ENCODE measurements at places on chromosomes 4 and X.

GRCh38 chr4:2745981-2746806, 9.9 kb downstream of the TNIP2 start:
- no peak for DNase-seq

DNA sequence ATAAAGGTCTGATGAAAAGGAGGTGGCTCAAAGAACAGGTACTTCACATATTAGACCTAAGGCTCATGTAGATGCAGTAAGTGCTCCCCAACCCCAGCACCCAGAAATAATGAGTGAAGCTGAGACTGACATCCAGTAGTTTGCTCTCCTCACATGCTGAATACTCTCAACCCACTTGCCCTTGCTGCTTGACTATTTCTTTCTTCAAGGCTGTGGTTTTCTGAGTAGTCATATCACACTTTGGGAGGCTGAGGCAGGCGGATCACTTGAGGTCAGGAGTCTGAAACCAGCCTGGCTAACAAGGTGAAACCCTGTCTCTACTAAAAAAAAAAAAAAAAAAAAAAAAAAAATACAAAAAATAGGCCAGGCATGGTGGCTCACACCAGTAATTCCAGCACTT, 51.5 kb upstream of the PRPS1 start:
- DNase-seq = no peak

GRCh38 chrX:10198254-10198653, 41.5 kb downstream of the CLCN4 start:
- no peak for DNase-seq

- no peak for DNase-seq
Measured at GRCh38 chr4:101756181-101756580, 34.3 kb upstream of the BANK1 start.

- DNase-seq = no peak
Measured at GRCh38 chr4:147799986-147800555, 68.2 kb downstream of the ARHGAP10 start.

DNA sequence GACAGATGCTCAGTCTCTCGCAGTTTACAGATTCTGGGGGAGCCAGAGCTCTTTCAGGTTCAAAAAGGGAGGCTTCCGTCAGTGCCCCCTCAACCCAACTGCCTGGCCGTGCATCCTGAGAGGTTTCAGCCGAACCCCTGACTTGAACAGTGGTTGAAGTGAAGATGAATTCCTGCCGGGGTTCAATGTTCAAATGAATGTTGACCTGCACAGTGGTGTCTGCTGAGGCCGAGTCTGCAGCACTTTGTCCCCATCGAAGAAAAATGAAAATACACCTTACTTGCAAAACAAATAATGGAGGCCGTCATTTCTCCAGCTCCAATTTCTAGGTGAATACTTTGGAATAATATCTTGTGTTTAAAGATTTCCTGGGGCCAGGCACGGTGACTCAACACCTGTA, 33.7 kb downstream of the GYG2 start:
- no peak for DNase-seq

DNA sequence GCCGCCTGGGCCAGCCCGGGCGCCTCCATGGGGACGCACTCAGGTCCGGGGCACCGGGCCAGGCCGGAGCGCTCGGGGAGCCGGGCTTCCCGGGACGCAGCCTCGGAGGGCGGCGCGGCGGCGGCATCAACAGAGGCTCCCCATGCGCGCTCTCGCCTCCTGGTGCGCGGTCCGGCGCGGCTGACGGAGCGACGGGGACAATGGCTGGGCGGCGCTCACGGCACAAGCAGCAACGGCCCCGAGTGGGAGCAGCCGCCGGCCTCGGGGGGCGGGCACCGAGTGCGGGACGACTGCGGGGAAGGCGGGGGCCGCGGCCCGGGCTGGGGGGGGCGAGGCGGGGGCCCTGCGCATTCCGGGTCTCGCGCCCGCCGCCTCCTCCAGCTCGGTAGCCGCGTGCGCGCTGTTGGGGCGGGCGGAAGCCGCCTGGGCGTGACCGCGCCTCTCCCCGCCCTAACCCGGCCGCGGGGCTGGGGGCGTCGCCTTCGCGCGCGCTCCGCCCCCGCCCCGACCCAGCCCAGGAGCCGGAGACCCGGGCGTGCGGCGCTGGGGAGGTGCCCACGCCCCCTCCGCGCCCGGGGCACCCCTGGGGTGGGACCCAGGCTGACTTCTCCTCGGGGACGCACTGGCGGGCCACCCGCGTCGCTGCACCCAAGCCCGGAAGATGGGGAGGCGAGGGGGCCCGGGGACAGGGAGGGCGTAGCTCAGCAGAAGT, at the start of gene PRKX:
Gene PRKX, minus strand, starts transcription at position 425 of the 712 bp plus-strand sequence. Its CDS starts 396 bp downstream, at position 29.
- DNase-seq = peak; percentile 24

DNA sequence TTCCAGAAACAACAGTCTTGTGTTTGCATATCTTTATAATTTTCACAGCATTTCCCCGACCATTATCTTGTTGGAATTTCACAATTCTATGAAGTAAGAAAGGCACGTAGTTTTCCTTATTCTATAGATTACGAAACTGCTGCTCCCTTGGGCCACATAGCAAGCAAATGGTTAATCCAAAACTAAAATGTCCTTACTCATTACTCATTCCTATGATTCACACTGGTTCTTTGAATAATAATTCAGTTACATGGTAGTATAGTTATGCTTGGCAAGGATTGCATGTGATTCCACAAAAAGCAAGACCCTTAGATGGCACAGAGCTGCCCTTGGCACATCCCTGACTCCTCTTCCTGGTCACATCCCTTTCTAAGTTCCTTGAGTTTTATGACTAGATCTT, 51.2 kb downstream of the OR13H1 start:
- no peak for DNase-seq

GRCh38 chr4:37197899-37198298, 46.6 kb upstream of the NWD2 start:
- no peak for DNase-seq

GRCh38 chrX:44731160-44731559, 112.7 kb upstream of the DUSP21 start:
- no peak for DNase-seq

- DNase-seq = no peak
Measured at GRCh38 chrX:96407072-96407471, 277.6 kb upstream of the DIAPH2 start.

- no peak for DNase-seq
Measured at GRCh38 chr4:1614502-1614853, 69.6 kb downstream of the FAM53A start.

- no peak for DNase-seq
Measured at GRCh38 chr4:181278941-181279340, 964.3 kb upstream of the TENM3 start.

DNA sequence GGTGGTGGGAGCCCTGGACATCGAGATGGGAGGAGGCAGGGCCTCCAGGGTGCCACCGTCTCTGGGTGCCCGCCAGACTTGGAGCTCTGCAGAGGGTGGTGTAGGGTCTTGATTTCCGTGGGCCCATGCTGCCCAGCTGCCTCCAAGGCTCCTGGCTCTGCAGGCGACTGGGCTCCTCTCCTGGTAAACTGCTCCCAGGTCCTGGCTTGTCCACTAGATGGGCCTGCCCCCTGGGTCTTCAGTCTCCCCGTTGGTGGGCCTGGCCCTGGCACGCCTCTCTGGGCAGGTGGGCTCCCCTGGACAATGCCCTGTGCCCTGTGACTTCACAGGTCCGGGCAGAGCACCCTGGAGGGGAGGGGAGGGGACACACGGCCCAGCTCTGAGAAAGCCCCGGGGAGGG, 7.7 kb downstream of the FGFR3 start:
- DNase-seq = no peak

DNA sequence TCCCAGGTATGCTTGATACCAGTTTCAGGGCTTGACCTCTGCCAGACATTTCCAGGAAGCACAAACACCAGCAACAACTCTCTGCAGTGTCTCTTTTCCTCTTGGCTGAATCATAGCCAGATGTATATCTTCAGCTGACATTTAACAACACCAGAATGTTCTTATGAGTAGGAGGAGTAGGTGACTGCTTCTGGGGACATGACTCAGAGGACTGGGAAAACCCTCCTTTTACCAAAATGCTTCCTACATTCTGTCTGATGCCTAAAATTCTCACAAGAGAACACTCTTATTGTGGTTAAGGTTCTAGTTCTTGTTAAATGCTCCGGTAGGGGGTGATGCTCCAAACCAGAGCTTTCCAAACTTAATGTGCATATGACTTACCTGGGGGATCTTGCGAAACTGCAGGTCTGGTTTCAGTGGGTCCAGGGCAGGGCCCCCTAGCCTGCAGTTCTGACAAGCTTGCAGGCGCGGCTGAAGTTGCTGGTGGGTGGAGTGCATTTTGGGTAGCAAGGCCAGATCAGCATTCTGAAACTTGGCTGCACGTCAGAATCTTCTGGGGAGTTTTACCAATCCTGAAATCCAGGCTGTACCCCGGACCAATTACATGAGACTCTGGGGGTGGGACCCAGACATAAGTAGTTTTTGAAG, 329.3 kb upstream of the RPS6KA3 start:
- no peak for DNase-seq

DNA sequence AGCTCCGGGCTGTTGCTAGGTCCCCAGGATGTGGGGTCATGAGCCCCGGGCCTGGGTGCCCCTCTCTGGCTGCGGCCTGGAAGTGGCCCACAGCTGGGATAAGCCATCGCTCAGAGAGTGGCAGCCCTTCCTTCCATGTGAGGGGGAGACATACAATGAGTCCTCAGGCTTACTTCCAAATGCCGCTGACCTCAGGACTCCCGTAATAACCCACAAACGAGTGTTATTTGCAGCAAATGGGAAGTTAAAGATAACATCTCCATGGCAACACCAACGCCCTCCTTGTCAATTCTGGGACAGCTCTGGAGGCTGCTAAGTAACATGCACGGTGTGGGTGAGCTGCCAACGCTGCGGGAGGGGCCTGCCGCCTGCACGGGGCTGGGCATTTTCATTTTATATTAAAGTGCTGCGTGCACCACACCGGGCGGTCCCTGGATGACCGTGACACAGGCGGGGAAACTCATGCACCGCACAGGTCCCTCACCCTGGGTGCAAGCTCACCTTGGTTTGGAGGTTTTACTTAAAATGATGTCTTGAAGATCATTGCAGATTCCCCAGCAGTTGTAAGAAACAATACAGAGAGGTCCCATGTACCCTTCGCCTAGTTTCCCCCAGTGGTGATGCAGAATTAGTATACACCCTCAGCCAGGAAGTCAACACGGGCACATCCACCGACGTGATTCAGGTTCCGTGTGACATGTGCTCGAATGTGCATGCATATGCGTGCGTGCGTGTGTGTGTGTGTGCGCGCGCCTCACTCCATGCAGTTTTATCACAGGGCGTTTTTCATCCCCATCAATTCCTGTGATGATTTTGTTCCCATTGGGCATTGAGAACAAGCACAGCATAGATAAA, 79.4 kb downstream of the ABLIM2 start:
- peak; percentile 44 for DNase-seq

- no peak for DNase-seq
Measured at GRCh38 chr4:159736411-159736810, 633.5 kb downstream of the RAPGEF2 start.

DNA sequence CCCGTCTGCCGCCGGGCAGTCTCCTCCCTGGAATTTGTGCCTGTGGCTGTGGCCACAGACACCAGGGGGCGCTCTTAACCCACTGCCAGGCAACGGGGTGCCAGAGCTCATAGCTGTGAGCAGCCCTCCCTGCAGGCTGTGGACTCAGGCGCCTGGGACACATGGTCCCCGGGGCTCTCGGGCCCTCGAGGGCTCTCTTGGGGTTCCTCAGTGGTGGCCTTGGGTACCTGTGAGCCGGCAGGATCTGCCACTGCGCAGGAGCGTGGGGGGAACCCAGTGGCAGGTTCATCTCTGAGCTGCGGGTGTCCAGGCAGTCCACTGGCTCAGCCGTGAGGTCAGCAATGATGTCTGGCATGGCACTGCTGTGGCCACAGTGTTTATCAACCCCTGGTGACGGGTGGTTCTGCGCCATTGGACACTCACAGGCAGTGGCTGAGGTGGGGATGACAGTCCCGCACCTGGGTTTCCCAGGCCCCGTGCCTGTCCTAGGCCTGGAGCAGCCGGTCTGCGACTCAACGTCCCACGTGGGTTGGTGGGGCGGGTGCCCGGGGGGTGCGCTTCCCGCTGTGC, 37.2 kb downstream of the PCGF3 start:
- DNase-seq = peak; percentile 43

DNA sequence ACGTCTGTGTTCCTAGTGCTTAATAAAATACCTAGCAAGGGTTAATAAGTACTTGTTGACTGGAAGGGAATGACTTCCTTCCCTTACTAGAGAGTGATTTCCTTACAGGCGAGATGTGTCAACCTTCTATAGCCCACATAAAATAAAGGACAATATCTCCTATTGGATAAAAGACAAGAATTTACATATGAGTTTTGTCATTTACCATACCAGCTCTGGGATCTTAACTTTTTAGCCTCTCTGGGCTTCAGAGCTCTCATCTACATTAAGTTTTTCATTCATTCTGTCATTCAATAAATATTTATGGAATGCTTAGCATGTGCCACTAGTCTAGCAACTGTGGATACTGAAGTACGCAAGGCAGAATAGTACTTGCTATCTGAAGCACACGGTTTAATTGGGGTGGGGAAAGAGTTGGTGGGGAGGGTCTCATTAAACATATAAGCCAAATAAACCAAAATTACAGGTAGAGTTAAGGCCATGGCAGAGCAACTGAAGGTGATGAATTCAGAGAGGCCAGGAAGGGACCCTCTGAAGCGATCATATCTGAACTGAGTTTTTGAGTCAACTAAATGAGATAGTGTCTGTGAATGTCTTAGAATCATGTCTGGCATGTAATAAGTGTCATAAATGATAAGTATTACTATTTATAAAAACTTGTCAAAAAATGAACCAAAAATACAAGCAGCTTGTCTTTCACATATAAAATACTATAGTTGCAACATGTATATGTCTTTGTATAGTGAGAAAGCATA, 91.6 kb upstream of the BMP2K start:
- no peak for DNase-seq

- DNase-seq = no peak
Measured at GRCh38 chr4:23060776-23061175, 368.0 kb downstream of the GBA3 start.

- peak; percentile 13 for DNase-seq
Measured at GRCh38 chr4:19134685-19135084, 1113.1 kb upstream of the LCORL start.

GRCh38 chr4:114277690-114278089, 298.2 kb upstream of the ARSJ start:
- DNase-seq = no peak

DNA sequence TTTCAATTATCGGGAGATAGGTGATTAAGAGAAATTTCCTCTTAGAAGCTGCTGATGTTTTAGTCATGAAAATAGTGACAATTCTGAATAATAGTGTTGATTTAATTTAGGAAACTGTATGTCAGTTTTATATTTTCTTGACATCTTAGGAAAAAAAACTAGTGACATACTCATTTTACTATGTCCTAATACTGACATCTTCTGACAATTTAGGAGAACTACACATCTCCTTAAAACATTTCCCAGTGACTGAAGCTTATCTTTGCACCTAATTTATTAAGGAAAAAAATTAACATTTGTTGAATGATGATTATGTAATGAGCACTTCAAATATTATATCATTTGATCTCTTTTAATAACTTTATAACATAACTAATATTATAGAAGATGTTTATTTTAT, 42.0 kb upstream of the RBMXL3 start:
- DNase-seq = peak; percentile 2

DNA sequence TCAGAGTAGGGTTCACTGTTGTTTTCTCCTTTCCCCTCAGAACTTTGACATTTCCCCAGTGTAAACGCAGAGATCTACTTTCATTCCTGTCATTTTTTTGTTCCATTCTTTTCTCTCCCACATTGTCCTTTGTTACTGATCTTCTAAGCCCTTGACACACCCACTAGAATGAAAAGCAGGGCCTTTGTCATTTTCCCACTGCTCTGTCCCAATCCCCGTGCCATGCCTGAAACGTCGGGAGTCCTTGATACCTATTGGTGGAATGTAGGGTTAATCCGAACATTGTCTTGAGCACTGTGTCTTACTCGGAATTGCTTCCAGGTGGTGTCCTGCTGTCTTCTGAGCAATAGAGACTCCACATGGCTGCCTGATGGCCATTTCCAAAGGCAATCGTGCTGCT, 887.1 kb upstream of the FRG1 start:
- DNase-seq = no peak

Measured in SK-N-DZ (cell line).